Right ventricle myocardium superior (tissue), 1 donor: ENCODE measurements at places on chromosomes 2 and 18.

GRCh38 chr2:38830526-38831159 is 45.1 kb downstream of the DHX57 start:
- no peak for DNase-seq

- DNase-seq, result peak; percentile 39
Measured at GRCh38 chr2:161796192-161796591, 172.0 kb downstream of the SLC4A10 start.

- no peak for DNase-seq
Measured at GRCh38 chr2:159093497-159093896, 125.1 kb downstream of the TANC1 start.

- no peak for DNase-seq
Measured at GRCh38 chr2:142291969-142292368, 161.2 kb upstream of the LRP1B start.

DNA sequence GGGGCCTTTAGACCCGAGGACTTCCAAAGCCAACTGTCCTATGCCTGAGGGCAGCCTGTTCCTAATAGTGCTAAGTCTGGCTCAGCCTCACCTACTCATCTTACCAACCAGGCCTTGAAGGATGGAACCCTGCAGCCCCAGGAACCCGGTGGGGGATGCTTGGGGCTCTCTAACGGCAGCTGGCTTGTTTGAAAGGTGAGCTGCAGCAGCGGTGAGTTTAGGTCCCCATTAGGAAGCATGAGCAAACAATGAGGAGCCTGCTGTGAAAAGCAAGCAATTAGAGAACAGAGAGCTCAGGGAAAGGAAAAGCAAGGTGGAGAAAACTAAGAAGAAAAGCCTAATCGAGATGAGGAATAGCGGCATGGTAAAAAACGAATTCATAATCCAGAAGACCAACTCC is 39.9 kb downstream of the SP110 start:
- no peak for DNase-seq

GRCh38 chr2:43021791-43022509 is 204.5 kb downstream of the ZFP36L2 start:
- no peak for DNase-seq

DNA sequence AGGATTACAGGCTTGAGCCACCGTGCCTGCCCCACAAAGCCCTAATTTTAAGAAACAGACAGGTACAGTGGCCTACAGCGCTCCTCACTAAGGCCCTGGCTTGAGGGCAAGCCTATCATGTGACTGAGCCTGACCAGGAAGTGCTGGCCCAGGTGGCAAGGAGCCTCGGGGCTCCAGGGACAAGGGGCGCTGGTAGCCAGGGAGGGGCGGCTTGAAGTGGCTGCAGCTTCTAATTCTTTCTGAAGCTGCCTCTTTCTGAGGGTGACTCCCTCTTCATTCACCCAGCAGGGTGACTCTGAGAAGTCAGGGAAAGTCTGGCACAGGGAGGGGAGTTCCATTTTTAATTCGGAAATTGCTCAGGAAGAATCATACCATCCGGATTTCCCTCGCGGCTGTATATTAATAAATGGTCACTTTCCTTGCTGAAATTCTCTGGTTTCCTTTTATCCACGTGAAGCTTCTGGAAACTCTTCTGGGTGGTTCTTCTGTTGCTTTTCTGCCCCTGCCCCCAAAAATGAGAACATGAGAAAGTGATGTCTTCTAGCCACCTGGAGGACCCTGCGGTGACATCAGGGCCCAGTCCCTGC is 115.7 kb downstream of the FAM210A start:
- DNase-seq, result no peak

DNA sequence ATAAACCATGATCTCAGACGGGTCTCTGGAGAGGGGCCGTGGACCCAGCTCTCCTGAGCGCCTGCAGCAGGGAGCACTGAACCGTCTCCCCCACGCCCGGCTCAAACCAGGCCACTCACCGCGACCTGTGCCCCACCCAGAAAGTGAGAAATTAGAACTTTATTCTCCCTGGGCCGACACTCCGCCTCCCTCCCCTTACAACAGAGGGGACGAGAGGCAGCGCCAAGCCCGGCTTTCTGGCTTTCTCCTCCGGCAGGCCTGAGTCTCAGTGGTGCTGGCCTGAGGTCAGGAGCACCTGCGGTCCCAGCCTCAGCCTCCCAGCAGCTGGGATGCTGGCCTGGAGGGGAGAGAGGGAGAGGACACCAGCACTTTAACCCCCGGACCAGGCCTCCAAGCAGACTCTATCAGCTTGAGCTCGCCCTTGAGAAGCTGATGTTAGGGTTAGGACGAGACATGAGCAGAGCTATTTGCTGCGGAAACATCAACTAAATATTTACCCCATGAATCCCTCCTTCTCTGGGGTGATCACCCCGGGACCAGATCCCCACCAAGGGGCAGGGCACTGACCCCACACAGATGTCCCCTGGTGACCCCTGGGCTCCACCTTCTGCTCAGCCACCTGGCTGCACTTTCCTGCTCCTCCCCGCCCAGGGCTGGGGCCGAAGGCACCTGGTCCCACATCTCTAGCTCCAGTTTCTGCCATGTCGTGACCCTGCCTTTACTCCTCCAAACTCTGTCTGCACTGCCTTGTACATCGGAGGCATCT is 856.3 kb upstream of the SALL3 start:
- DNase-seq, result no peak

DNA sequence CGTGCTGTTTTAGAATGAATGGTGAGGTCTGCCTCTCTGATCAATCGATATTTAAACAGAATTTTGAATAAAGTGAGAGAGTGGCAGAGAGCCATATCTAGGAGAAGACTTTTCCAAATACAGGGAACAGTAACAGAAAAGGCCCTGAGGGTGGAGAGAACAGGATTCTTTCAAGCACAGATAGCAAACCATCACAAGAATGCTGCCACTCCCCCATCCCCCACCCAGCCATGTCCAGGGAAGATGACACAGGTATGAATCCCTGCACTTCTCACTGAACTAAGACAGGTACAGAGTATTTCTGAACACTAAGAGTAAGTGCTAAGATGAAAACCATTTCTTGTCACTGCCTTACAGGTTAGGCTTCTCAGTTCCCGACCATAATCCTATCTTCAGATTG is 23.6 kb downstream of the LRATD1 start:
- DNase-seq, result no peak

GRCh38 chr2:20439503-20439902 is 7.4 kb upstream of the RHOB start:
- DNase-seq, result no peak

GRCh38 chr2:8986327-8986976 is 17.0 kb downstream of the MBOAT2 start:
- no peak for DNase-seq

DNA sequence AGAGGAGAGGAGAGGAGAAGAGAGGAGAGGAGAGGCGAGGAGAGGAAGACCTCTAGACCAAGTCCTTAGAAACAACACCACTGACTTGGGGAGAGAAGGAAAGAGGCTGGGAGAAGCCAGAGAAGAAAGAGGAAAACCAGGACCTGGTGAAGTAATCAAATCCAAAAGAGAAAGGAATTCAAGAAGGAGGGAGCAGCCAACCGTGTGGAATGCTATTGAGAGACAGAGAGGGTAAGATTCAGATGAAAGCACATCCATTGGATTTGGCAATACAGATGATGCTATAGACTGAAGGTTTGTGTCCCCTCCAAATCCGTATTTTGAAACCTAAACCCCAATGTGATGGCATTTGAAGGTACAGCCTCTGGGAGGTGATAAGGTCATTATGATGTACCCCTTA is 50.7 kb downstream of the GALNT14 start:
- no peak for DNase-seq

DNA sequence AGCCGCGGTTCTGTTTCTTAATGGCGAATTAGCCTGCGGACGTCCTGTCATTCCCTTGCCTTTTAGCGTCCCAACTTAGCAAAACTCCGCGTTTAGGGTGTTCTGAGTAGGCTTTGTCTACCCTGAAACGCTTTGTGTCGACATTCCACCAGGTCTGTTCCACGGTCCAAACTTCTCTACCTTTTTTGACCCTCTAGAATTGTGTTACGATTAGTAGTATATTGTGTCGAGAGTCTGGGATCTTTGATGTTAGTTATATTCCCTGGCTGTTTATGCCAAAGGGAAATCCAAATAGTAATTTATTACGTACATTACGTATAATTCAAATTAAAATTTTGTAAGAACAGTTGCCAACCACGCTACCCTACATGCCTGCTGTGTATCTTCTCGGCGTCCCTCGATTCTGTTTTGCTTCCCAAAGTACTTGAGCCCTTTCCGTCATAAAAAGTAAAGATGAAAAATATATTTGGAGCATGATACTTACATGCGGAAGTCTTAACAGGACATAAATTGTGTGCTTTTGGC is 495 bp upstream of the TTC32 start:
- DNase-seq, result no peak

GRCh38 chr18:62521082-62521481 is 1.7 kb upstream of the ZCCHC2 start:
- DNase-seq, result no peak

DNA sequence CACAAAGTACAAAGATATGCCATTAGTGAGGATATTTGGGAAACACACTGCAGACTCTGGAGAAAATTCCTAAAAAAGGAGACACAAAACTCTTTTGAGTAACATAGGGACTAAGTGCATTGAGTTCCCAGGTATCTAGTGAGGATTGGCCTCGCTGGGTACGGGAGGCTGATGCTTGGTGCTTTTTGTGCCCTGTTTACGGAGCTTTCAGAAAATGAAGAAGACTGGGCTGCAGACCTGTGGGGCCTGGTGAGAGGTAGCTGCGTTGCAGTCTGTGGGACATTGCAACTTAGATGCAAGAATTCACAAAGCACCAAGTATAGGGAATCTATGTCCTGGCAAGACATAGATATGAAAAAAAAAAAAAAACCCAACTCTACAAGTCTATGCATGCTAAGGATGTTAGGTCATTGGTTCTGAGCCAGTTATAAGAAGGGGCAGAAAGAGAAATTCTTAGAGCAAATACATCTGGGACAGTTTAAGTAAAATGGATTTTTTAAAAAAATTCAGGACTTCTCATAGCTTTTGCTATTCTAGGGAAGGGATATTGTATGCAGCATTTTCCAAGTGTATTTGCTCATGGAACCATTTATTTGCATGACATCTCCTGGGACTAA is 156.0 kb downstream of the SLC4A3 start:
- DNase-seq, result no peak

DNA sequence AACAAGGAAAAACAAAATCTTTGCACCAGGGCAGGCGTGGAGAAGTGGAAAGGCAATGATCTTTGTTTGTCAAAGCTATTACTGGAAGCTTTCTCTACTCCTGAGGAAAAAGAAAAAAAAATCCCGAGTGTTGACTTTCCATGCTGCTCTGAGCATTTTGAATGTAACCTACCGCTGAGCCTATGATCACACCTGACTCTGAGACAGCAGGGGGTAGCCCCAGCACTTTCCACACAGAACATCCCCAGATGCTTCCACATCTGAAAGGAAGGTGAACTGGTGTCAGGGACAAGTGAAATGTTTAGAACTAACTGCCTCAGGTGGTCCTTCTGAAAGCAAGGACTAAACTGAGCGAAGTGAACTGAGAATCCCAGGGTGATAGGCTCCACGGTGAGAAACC is 1315.1 kb upstream of the DDX18 start:
- no peak for DNase-seq

DNA sequence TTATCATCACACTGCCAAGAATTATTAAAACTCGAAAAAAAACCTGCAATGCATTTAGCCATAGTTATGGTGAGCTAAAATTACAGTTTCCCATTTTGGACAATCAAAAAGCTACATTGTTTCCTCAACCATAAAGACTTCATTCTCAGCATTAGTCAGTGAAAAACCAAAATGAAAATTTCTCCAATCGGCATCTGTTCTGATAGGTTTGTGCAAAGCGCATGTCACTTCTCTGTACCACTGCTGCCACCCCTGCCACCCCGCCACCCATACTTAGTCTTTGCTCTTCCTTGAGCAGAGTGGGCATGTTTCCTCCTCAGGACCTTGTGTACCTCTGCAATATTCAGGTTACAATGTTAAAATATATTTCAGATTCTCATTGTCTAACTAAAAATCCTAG is 7.1 kb upstream of the ZBTB14 start:
- no peak for DNase-seq

DNA sequence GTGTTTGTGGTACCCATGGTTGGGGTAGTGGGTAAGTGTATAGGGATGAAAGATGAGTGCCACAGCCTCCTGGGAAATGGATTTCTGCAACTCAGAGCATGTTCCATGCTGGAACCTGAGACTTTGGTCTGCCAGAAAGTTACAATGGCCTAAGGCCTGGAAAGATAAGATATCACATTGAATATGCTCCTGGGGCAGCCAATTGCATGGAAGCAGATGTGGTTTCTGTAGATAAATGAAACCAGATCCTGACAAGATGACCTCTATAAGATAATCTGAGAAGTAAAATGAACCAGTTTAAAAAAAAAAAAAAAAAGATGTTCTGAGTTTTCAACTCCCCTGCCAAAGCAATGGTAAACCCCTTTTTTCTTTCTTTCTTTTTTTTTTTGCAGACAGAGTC is 91.4 kb upstream of the NCK2 start:
- DNase-seq, result no peak

GRCh38 chr2:166942377-166942776 is 54.1 kb downstream of the XIRP2 start:
- no peak for DNase-seq

- peak; percentile 30 for DNase-seq
Measured at GRCh38 chr2:241011296-241011600, 12.8 kb downstream of the SNED1 start.

DNA sequence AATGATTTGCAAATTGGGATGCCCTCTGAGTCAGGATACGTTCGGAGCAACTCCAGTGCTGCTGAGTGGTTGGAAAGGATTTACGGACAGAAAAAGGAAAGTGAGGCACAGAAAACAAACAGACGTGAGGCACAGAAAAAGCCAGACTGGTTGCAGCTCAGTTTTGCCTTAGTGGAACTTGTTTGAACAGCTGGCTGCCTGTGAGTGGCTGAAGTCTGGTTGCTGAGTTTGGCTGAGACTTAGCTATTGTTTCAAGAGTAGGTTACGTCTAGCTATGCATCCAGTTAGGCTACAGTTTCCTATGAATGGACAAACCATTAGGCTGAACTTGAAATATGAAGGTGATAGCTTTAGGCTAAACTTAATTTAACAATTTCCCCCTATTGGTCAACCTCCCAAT is 256.6 kb downstream of the VAPA start:
- DNase-seq, result no peak

DNA sequence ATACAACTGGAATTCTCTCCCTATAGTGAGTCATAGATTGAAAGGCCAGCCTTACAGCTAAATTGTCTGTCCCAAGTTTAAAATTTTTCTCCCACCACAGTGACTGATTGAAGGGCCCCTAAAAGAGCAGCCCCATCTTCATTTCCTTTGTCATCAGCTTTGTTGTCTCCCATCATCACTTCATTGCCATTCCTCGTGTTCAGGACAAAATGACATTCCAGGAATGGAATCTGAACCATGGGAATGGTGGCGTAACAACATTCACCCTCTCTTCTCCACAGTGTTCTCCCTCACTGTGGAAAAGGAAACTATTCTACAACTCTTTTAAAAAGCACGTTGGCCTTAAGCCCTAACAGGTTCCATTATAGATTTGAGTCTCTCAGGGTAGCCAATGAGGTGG is 52.1 kb downstream of the PSTPIP2 start:
- DNase-seq, result no peak

DNA sequence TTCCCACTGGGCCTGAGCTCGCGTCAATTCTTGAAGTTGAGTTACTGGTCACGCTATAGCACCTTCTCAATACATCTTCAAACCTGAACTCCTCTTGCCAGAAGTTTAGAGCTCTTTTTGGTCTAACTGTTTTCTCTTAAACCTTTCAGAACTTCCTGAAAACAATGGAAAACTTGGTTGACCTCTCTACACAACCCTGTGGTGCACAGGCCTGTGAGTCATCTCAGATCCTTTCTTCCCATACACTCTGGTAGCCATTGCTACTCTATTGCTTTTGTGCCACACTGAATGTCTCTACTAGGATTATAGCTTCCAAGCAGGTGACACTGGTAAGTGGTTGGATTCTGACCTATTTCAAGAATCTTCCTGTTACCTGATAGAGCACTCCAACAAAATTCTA is 321.5 kb upstream of the FSIP2 start:
- DNase-seq, result no peak
